ENCODE measurements at places on chromosomes 7 and 10. TPM values are rescaled to one million over a fixed set of nuclear protein-coding genes. Genes with fewer than 3 reads are reported as not detected.

DNA sequence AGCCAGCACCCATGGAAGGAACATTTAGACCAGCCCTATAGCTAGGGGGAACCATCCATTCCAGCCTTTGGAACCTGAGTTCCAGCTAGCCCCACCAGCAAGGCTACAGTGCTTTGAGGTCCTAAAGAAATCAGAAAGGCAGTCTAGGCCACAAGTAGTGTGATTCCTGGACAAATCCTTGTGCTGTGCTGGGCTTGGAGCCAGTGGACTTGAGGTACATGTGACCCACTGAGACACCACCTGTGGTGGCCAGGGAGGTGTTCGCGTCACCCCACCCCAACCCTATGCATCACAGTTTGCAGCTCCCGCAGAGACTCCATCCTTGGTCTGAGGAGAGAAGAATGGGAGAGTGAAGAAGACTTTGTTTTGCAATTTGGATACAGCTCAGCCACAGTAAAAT, 31.8 kb downstream of the ZNF277 start:
- no peak for DNase-seq

OR2A1 gene
- not detected for total RNA-seq

DNA sequence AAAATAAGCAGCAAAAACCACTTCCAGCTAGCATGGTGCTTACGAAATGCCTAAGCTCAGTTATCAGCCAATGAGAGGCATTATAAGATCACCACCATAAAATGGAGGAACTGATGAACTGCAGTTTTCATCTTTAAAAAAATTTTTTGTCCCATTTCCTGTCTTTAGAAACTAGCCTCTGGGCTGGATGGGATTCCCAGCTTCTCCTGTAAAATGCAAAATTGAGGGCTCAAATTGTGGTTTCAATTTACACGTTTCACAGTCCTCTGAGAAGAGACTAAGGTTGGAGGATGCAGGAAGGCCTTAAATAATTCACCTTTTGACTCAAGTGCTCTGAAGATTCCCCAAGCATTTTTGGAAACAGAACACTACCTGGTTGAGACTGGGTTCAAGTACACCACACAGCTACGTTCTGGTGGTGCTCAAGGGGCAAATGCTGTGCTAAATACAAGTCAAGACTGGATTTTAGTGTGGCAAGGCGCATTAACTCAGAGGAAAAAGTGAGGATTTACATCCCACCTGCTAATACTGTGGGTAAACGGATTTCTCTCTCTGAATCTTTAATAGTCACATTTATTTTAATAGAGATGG, 951 bp downstream of the ZNF25 start:
- peak; percentile 9 for DNase-seq

BTBD16 gene
- not detected for total RNA-seq

RBP4 gene
- total RNA-seq = not detected

DNA sequence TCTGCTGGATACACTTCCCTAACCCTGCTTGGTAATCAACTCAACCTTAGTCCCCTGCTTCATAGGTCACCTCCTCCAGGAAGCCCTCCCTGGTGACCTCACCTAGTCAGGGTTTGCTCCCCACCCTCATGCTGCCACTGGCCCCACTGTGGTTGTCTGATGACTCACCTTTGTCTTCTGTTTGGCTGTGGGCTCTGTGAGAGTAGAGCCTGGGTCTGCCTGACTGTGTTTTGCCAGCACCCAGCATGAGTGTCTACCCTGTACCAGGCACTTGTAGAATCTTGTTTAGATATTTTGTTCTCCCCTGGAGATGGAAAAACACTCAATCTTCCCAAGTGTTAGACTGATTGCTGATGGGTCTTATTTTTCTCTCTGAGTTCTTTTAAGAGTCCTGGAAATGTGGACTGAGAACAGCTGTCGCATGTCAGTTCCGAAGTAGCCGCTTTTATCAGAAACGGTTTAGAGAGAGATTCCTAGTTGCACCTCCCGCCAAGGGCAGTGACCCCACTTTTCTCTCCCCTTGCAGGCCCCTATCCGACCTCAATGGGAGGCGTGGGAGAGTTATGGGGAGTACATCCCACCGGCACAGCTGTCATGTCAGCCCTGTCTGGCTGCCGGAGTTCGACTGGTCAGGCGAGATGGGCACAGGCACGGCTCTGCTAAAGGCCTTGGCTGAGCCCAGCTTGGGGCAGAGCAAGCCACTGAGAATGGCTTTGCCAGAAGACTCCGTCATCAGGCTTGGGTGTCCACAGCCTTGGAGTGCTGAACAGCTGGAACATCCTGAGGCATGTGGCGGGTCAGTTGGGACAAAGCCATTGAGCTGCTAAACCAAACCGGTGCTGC, 134.3 kb downstream of the GRK5 start:
- peak; percentile 59 for DNase-seq

DNA sequence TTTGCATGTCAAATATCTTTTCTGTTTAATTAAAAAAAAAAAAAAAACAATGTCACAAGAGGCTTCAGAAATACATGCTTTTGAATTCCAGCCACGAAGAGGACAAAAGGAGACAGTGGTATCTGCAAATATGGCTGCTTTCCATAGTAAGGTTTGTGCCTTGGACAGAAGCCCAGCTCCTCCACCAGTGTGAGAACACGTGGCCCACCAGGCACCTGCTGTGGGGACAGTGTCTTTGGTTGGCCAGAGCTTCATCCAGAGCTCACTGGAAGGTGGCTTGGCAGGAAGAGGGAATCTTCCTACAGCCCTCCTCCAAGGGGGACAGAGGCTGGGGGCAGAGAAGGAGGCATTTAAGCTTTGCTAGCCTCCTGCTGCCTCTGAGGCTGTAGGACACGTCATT, 144.6 kb downstream of the GLCCI1 start:
- no peak for DNase-seq

OPALIN gene
- total RNA-seq = not detected

GRCh38 chr7:47317487-47317886, 264.4 kb downstream of the TNS3 start:
- DNase-seq = no peak

FAM221A gene
- total RNA-seq = 8.0 TPM

GRCh38 chr7:111958431-111958830, 247.8 kb downstream of the DOCK4 start:
- DNase-seq = no peak

DNA sequence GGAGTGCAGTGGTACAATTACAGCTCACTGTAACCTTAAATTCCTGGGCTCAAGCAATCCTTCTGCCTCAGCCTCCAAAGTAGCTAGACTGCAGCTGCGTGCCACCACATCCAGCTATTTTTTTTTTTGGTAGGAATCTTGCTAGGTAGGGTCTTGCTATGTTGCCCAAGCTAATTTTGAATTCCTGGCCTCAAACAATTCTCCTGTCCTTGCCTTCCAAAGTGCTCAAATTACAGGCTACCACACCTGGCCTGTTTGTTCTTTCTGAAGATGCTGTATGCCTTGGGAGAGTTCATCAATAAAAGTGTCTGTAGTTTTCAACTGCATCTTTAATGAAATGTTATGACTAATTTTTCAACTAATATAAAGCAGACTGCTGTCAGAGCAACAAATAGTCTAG, 452 bp downstream of the SAMD9 start:
- DNase-seq = no peak

DNA sequence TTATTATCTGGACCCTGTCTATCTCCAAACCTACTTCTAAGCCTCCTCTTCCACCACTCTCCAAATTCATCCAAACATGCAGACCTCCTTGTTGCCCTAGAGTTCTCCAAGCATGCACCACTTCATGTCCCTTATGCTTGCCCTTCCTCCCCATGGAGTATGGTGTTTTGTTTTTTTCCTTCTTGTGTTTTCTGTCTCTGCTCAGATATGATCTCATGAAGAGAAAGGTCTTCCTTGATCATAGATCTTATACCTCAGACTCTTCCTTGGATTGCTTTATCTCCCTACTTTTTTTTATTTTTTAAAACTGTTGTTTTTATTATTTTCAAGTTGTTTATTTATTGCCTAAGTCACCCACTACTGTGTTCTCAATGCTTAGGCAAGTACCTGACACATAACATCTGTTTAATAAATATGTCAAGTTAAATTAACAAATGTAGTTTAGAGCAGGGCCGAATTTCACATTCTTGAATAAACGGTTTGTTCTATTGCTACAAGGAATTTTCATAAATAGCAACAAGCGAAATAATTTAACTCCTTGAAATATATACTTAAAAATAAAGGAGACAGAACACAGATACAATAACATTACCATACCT, 84.5 kb downstream of the HGF start:
- DNase-seq = no peak

GRCh38 chr7:30246392-30246791, 38.0 kb upstream of the ZNRF2 start:
- no peak for DNase-seq

GRCh38 chr7:47688311-47689100, 106.6 kb upstream of the TNS3 start:
- DNase-seq = no peak

TIAL1 gene
- 224 TPM for total RNA-seq

DNA sequence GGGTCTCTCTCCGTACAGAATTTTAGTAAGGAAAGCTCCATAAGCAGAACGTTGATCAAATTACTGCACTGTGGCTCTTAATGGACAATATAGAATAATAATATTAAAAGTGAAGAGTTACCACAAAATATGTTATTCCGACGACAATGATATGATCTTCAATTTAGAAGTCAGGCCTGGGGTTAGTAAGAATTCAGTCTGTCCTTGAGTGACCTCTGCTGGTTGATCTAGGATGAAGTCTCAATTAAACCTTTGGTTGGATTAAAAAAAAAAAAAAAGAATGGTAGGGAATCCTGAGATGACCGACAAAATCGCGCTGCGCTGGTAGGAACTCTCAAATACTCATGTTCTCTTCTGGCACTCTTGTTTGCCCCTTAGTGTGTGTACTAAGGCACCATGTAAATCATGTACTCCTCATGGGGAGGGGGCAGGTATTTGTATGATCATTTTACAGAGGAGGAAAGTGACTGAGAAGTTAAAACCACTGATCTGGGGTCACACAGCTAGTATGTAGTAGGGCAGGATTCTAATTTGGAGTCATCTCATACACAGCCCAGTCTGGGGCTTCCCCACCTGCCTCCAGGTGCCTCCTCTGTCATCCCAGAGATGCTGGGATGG, 161.3 kb upstream of the NPVF start:
- DNase-seq = peak; percentile 3

TAS2R4 gene
- total RNA-seq = 1.4 TPM

GRCh38 chr10:101092881-101093354, 31.1 kb downstream of the KAZALD1 start:
- DNase-seq = no peak

- no peak for DNase-seq
These were observed 235.1 kb upstream of the CACNA2D1 start for GRCh38 chr7:82678716-82679115.

DNA sequence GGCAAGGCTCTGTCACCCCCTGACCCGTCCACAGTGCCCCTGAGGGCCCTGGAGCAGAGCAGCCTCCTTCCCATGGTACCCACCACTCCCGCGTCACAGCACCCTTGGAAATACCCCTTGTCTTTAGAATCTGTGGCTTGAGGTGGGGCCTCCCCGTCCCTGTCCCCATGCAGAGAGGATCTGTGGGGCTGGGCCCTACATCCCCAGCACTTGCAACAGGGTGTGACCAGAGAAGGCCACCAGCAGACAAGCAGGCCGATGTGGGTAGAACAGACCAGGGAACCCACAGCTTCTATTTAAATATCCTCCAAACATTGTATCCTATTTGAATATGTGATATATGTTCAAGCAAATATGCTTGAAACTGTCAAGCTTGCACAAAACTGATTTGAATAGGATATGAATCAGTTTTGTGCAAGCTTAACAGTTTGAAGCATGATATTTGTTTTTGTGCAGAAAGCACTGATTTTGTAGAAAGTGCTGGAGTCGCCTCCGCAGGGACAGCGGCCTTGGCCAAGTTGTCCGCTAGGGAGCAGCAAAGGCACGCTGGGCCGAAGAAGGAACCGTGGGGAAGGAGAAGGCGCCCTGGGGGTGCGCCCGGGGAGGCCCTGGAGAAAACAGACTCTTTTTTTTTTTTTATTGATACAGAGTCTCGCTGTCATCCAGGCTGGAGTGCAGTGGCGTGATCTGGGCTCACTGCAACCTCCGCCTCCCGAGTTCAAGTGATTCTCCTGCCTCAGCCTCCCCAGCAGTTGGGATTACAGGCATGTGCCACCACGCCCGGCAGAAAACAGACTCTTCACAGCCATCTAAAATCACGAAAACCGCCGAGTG, 2.2 kb downstream of the CFAP46 start:
- DNase-seq = peak; percentile 68

- no peak for DNase-seq
These were observed 285.2 kb downstream of the CAMK1D start for GRCh38 chr10:12634621-12634931.

TDRD1 gene
- total RNA-seq = 0.09 TPM

ZMIZ2 gene
- 113 TPM for total RNA-seq

GRCh38 chr7:26000841-26001240, 151.2 kb upstream of the NFE2L3 start:
- DNase-seq = no peak

DNA sequence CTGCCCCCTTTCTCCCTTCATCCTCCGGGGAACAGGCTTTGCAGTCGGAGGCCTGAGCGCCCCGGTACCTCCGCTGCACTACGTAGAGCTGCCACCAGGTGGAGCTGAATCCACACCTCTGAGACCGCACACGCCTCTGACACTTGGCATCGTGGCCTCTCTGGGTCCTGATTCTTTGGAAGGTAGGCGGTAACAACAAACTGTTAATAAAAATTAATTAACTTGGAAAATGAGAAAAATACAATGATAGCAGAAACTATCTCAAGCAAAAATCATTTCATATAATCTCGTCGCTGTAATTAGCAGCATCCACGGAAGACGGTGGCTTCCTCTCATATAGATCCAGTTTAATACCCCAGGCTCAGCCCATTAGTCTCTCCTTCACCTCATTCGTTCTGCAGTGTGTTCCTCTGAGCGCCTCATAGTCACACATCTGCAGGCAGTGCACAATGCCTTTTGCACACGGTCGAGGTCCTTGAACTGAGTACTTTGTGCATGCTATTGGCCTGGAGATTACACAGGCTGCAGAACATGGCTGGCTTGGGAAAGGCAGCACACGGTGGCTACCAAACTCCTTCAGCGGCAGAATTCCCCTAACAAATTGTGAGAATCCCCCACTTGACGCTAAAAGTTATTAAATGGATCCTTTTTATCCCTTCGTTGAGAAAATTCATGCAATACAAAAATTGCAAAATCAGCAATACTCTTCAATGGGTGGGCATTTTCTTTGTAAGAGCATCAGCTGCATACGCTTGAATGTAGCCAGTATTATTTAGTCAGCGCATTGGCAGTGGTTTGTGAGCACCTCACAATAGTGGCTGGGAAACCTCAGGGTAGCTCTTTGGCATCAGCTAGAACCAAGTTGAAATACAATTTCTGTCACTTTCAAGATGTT, 18.7 kb downstream of the OR9A2 start:
- peak; percentile 79 for DNase-seq

DNA sequence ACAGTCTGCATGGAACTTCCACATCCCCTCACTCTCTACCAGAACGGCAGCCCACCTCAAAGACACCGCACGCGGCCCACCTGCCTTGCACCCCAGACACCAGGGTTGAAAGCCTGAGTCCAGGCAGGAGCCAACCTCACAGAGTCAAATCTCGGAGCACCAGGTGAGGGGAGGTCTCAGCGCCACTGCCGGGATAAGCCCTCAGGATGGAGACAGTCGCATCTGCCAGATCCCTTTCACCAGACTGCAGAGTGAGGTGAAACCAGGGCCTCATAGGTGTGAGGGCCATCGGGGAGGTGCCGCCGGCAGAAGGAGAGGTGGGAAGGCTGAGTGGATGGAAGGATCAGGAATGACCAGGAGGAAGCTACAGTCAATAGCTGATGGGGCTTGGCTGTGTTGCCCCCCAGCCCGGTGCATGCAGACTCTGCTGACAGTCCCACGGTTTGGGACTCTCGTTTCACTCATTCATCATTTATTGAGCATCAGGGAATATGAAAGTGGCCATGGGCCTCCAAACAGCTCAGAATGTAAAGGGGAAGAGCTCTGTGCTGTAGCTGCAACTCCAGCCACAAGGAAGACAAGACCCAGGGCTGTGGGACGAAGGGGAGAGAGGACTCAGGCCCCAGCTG, 315.0 kb downstream of the PTPRN2 start:
- no peak for DNase-seq

Measured in activated T-cell treated with anti-CD3 and anti-CD28 coated beads, Interleukin-2, amount 50 U/mL, for 72 hours (primary cell).